ENCODE measurements at places on chromosomes 2 and 18. TPM values are rescaled to one million over a fixed set of nuclear protein-coding genes. Genes with fewer than 3 reads are reported as not detected.

Gene DYNAP
- not detected for polyA plus RNA-seq

Gene REG3A
- polyA plus RNA-seq, result not detected

Gene CCDC178
- 0.58 TPM for polyA plus RNA-seq

Gene ST6GAL2
- 1.9 TPM for polyA plus RNA-seq

GRCh38 chr2:2842466-2842865 is 511.4 kb upstream of the MYT1L start:
- no peak for DNase-seq

GRCh38 chr2:240269380-240269779 is 128.9 kb upstream of the OTOS start:
- DNase-seq, result no peak

- DNase-seq, result peak; percentile 35
Observed at GRCh38 chr18:22471546-22472131, 53.9 kb upstream of the CTAGE1 start.

DNA sequence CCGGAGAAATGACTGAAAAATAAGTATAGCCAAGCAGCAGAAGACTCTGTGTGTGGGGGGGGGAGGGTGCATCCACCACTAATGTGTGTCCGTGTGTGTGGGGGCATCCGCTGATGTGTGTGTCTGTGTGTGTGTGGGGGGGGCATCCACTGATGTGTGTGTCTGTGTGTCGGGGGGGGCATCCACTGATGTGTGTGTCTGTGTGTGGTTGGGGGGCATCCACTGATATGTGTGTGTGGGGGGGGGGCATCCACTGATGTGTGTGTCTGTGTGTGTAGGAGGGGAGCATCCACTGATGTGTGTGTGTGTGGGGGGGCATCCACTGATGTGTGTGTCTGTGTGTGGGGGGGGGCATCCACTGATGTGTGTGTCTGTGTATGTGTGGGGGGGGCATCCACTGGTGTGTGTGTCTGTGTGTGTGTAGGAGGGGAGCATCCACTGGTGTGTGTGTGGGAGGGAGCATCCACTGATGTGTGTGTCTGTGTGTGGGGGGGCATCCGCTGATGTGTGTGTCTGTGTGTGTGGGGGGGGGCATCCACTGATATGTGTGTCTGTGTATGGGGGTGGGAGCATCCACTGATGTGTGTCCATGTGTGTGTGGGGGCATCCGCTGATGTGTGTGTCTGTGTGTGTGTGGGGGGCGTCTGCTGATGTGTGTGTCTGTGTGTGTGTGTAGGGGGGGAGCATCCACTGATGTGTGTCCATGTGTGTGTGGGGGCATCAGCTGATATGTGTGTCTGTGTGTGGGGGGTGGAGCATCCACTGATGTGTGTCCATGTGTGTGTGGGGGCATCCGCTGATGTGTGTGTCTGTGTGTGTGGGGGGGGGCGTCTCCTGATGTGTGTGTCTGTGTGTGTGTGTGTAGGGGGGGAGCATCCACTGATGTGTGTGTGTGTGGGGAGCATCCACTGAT is 125.0 kb downstream of the NFATC1 start:
- no peak for DNase-seq

DNA sequence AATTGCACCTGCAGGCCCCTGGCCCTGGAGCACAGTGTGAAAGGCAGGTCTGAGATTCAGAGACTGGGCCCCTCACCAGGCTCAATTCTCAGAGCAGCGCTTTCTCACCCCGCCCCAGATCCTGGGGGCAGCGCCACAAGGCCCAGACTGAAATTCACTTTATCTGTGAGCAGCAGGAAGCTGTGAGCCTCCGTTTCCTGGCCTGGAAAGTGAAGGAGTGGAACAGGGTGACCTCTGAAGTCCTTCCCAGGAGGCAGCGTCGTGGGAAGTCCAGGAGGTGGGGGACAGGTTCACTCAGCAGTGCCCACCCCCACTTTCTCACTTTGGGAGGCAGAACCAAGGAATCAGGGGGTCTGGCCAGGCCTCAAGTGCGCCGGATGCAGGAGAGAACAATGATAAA is 235.4 kb downstream of the NDUFA10 start:
- no peak for DNase-seq

DNA sequence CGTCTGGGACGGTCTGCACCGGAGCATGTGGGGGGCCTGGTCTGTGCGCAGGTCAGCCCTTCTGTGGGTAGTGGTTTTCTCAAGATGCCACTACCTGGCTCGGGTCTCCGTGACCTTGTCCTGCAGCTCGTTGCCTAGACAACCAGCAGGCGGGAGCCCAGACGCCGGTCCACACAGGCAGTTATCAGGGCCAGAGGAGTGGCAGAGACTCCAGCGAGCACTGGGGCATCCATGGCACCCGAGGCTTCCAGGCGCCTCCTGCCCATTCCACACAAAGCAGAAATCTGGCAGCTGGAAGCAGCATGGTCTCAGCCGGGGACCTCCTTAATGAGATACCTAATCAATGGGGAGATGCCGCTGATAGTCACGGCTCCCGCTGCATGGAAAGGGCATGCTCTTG is 156.1 kb downstream of the FAM210A start:
- no peak for DNase-seq

- DNase-seq, result no peak
Observed at GRCh38 chr18:76537621-76538020, 42.6 kb upstream of the ZNF516 start.

- DNase-seq, result no peak
Observed at GRCh38 chr2:95292623-95293260, 4.4 kb upstream of the KCNIP3 start.

DNA sequence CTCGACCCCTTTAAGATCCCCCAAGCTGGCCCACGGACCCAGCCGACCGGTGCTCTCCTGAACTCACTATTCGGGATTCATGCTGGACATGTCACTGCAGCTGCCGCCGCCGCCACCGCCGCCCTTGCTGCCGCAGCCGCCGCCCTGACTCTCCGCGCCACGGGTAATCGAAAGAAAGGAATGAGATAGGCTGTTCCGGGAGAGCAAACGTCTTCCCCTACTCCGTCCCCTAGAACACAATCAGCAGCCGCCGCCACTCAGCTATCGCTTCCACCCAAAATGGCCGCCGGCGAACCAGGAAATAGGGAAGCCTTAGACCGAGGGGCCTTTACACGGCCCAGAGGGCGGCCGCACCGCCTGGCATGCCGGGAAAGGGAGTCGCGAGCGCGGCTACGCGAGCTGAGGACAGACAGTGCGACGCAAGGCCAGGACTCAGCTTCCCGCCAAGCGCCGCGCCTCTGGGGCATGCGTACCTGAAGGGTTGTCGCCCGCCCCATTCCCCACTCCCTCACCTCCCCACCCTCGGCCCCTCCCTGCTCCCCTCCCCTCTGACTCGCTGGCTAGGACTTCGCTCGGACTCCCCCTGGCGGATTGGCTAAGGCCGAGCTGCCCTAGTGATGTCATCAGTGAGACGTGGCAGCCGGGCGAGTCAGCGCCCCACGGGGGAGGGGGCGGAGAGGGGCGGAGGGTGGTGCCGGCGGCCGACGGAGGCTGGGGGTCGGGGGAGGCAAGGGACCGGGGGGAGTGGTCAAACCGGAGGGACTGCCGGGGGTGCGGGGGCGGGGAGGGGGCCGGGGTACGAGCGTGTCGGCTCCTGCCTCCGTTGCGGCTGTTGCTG is at the start of gene RAB1A:
TSS of gene RAB1A (minus strand) at position 281 of the 838 bp plus-strand sequence. CDS start at position 90, 191 bp downstream.
- peak; percentile 100 for DNase-seq

- no peak for DNase-seq
Observed at GRCh38 chr2:239599299-239599698, 198.5 kb upstream of the HDAC4 start.

DNA sequence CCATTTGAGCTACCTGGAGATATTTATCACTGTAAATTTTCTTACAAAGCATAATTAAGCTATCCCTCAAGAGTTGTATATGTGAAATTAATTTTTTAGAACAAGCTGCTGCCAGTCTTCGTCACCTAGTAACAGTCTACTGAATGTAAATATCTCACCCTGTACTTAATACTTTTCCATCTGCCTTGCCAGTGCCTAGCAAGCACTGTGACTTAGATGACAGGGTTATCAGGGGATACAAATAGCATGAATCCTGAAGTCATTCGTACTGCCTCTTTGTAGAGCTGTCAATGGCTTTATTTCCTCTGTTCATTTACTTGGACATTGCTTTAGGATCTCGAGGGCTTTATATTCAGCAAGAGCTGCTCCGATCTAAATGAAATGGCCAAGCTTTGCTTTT is 763.6 kb downstream of the ADCYAP1 start:
- DNase-seq, result no peak

DNA sequence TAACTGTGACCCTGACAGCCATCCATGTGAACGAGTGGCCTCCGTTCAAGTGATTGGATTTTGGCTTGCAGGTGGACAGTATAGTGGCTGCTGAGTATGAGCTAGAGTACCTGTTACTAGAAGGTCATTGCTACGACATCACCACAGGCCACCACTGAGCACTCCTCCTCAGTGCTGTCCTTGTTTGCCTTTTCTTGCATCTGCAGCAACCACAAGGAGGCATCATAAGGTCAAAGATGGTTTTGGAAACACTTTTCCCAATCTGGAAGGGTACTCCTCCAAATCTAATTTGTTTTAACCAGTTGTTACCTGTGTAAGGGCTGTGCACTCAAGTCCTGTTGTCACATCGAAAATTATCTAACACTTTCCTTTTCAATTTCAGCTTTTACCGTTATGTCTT is 81.2 kb downstream of the UGGT1 start:
- DNase-seq, result no peak

DNA sequence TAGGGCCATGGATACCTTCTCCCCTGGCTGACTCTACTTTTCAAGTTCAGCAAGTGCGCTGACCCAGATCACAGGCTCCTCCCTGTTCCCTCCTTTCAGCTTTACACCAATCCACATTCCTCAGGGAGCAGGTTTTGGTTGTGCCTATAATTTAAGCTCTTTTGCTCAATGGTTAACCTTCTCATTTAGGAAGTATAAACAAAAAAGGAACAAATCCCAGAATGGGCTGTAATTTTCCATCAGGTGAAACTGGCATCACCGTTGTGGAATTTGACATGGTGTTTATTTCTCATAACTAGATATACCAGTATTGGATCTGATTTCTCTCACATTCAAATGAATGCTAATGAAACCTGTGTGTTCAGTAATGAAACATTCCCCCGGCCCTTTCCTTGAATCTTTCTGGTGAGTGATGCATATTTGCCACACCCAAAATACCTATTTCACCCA is 13.6 kb downstream of the STRN start:
- no peak for DNase-seq

- peak; percentile 41 for DNase-seq
Observed at GRCh38 chr18:54822872-54823845, 5.1 kb upstream of the RAB27B start.

GRCh38 chr2:9844576-9844975 is 1.3 kb downstream of the TAF1B start:
- DNase-seq, result peak; percentile 49
